ENCODE measurements at places on chromosomes 5 and 9.

DNA sequence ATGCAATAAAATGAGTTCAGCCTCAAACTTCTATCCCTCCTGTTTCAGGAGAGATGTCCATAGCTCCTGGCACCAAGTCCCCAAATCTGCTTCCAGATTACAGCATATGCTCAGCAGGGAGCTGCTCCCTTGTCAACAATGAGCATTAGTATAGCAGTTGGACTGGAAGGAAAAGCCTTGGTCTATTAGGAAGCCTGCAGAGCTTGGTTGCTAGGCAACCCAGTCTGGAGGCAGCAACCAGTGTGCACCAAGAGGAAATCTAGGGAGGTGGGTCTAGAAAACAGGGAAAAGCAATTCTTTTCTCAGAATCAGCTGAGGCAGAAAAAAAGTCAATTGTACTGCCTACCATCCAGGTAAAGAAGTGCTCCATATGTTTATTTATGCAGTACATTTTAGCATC is 229.5 kb upstream of the NMUR2 start:
- no peak for DNase-seq

DNA sequence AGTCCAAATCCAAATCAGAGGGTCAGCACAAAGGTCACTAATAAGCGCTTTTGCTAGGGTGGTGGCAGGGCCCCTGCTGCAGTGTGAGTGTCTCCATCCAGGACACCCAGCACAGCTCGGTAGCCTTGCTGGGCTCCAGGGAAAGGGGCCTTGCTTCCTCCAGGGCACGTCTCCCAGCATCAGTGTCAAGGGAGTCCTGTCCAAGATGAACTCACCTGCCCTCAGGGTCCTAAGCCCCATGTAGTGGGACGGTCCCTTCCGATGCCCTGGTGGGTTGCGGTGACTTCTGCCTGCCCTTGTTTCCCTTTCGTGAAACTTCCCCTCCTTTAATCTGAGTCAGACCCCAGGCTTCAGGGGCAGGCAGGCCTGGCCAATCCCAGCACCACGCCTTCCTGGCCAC is 101.7 kb downstream of the ZNF354C start:
- DNase-seq: no peak

- DNase-seq: no peak
Measured at GRCh38 chr9:13383216-13383615, 103.7 kb upstream of the MPDZ start.

- DNase-seq: no peak
Measured at GRCh38 chr5:95304711-95305110, 19.8 kb upstream of the MCTP1 start.

GRCh38 chr5:151019331-151019730 is 1.1 kb upstream of the GPX3 start:
- DNase-seq: no peak

- DNase-seq: peak; percentile 21
Measured at GRCh38 chr9:86183229-86184137, 76.0 kb downstream of the C9orf153 start.

DNA sequence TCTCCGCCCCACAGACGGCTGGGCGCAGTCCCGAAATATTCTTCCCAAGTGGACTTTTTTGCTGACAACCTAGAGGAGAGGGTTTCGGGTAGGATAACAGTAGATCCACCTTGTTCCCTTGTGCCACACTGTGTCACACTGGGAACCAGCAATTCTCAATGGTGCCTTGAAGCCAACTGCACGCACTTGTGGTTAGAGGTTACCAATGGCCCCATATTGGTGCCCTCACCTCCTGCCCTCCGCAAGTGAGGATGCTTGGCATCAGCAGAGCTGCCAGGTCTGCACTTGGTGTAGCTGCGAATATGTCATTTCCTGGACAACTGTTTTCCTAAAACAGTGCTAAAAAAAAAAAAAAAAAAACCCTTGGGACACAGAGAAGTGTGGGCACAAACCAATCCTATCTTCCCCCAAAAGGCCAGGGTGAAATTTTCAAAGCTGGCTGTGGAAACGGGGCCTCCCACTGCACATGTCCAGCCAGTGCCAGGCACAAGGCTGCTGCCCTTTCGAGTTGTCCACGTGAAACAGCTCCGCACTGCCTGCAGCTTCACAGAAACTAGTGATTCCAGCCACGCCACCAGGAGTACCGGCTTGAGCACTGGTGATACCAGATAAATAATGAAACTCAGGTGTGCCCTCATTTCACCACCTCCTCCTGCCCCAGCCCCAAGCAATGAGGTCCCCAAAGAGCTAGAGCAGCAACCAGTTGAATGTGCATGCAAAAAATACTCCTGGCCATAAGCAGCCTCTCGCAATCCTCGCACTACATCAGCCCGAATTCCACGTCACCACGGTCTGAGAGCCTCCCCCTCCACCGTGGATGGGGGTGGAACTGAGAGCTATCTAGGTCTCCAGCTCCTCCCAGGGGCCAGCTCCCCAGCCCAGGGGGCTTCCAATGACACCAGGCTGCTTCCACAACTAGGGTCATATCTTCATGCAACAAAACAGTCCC is 51.2 kb downstream of the USP20 start:
- no peak for DNase-seq

DNA sequence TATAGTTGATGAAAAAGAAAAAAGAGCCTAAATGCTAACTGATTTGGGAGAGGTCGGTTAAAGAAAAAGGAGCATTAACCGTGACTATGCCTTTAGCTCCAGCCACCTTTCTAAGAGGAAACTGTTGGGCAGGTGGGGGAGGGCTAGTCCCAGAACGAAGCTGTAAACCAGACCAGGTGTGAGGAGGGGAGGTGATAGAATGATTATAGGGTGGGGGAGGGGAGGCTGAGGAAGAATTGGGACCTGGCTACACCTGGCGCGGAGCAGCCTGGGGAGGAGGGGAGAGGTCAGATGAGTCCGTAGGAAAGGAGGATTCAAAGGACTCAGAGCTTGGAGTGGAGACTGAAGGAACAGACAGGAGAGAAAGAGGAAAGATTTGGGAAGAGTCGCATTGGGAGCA is 73.4 kb downstream of the PHAX start:
- DNase-seq: no peak

- no peak for DNase-seq
Measured at GRCh38 chr9:134267881-134268724, 58.2 kb upstream of the RXRA start.

DNA sequence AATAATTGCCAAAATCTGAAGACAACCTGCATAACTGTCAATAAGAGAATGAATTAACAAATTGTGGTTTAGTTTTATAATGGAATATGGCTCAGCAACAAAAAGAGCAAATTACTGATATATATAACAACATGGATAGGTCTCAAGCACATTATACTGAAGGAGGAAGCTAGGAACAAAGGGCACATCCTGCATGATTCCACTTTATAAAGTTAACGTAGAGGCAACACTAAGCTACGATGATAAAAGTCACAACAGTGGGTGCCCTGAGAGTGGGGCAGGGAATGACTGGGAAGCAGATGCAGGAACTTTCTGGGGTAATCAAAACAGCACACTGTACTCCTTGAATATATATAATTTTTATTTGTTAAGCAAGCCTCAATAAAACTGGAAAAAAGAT is 165.2 kb downstream of the RMI1 start:
- DNase-seq: no peak

DNA sequence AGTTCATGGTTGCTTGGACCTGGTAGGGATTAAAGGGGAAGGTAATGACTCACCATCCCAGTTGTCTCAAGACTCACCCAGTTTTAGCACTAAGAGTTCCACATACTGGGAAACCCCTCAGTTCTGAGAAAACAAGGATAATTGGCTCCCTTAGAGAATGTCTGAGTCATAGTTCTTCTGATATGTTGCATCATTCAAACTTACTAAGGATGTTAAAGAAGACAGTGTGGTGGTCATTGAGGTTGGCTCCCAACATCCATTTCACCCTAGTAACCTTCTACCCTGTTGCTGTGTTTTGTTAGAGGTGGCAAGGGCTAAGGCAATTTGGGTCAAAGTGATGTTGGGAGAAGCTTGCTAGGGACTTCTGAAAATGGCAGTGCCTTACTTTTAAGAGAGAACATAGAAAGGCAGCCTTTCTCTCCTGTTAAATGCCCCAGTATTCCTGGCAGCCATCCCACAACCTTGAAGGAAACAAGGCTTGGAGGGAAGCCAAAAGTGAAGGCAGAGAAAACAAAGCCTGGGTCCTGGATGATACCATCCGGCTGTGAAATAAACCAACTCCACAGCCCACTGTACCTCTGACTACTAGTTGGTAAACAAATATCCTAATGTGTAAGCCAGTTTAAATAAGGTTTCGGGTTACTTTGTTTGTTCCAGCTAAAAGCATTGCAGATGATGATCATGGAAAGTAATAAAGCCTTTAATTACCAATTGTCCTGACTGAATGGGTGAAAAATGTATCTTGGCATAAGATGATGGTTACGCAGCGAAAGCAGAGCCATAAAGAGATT is 80.4 kb upstream of the ADAMTSL1 start:
- DNase-seq: peak; percentile 95

DNA sequence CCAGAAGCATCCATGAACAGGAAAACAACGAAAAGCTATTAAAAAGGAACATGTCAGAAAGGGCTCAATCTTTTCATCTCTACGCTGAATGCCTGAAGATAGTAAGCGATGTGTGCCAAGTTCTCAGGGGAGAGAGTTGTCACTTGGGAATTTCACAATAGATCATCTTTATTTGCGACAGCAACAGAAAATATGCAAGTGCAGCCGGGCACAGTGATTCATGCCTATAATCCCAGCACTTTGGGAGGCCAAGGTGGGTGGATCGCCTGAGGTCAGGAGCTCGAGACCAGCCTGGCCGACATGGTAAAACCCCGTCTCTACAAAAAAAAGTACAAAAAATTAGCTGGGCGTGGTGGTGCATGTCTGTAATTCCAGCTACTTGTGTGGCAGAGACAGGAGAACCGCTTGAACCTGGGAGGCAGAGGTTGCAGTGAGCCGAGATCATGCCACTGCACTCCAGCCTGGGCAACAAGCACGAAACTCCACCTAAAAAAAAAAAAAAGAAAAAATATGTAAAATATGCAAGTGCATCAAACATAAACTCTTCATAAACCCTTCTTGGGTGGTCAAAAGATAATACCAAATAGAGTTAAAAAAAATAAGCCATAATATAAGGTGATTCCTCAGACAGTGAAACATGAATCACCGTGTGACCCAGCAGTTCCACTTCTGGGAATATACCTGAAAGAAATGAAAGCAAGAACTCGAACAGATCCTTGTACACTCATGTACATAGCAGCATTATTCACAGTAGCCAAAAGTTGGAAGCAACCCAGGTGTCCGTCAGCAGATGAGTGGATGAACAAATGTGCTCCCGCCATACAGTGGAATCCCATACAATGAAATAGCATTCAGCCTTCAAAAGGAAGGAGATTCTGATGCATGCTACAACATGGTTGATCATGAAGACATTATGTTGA is 16.2 kb downstream of the SFXN1 start:
- DNase-seq: no peak

DNA sequence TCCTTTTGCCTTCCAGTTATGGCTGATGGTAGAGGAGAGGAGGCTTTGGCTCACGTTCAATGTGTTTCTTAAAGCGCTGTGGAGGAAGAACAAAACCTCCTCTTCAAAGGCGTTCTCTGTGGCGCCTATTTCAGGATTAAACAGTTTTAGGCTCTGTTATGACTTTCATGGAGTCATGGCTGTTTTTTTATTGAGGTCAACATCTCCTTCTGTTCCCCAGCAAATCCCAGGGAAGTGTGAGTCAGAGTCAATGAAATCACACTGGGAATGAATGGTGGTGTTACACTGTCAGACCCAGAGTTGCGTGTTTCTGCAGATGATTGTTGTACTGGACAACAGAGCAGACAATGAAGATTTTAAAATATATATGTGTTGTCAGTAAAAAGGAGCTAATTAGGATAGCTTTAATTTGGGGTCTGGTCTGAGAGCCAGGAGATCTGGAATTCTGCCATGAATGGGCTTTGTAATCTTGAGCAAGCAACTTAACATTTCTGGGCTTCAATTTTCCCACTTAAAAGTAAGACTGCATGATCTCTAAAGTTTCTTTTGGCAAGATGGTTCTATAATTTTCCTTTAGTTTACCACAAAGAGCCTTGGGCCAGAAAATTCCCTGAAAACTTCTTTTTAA is 240.7 kb downstream of the CSNK1G3 start:
- DNase-seq: peak; percentile 96

GRCh38 chr5:116747881-116748280 is 173.3 kb upstream of the SEMA6A start:
- no peak for DNase-seq

GRCh38 chr9:70595211-70595610 is 180.8 kb upstream of the KLF9 start:
- DNase-seq: no peak

- no peak for DNase-seq
Measured at GRCh38 chr9:135166565-135166964, 79.1 kb downstream of the OLFM1 start.

GRCh38 chr5:76169146-76169905 is 86.1 kb downstream of the SV2C start:
- no peak for DNase-seq

GRCh38 chr5:84685121-84685894 is 300.6 kb upstream of the EDIL3 start:
- DNase-seq: no peak

DNA sequence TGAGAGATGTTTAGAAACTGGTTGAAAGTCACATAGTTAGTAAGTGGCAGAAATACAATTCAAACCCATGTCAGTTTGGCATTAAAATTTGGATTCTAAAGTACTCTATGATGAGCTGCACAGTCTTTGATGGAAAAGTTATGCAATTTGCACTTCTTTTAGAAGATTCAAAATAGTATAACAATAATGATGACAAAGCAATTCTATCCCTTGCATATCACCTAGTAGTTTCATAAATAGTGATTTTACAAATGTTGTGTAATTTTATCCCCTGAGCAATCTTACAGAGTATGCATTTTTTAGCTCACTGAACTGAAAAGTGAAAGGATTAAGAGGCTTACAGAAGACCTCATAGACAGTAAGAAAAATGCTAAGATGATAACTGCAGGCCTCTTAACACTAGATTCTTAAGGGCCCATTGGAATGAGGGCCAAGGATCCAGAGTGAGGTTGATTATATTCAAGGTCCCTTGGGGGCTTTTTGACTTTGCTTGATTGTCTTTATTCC is 3.7 kb downstream of the C5orf46 start:
- DNase-seq: no peak

- DNase-seq: no peak
Measured at GRCh38 chr9:92659601-92660000, 10.3 kb downstream of the IPPK start.

GRCh38 chr5:155252025-155252424 is 238.5 kb downstream of the KIF4B start:
- DNase-seq: no peak

- DNase-seq: no peak
Measured at GRCh38 chr9:33780276-33780675, 15.1 kb upstream of the PRSS3 start.

DNA sequence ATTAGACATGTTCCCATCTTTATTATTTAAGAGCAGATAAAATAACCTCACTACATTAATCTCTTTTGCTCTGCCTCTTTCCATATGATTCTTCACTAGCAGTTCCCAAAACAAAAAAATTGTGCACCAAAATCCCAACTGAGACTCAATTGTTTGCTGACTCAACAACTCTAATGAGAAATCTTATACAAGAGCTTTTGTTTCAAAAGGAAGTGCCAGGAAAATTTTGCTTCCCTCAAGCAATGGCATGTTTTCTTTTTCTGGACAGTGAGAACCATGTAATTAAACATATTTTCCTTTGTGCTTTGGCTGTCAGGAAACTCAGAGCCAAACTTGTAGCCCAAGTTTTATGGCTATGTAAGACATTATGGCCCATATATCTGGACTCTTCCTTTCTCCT is 62.0 kb downstream of the TMC1 start:
- no peak for DNase-seq

GRCh38 chr9:11366585-11367129 is 753.9 kb upstream of the PTPRD start:
- no peak for DNase-seq
